ENCODE measurements at places on chromosomes 4 and X.

GRCh38 chrX:77114501-77114900 lies 332.7 kb upstream of the FGF16 start:
- DNase-seq: no peak

- no peak for DNase-seq
These were observed 31.7 kb upstream of the SPRY1 start for GRCh38 chr4:123364906-123365305.

GRCh38 chr4:56062526-56063145 lies 113.9 kb downstream of the CEP135 start:
- no peak for DNase-seq

DNA sequence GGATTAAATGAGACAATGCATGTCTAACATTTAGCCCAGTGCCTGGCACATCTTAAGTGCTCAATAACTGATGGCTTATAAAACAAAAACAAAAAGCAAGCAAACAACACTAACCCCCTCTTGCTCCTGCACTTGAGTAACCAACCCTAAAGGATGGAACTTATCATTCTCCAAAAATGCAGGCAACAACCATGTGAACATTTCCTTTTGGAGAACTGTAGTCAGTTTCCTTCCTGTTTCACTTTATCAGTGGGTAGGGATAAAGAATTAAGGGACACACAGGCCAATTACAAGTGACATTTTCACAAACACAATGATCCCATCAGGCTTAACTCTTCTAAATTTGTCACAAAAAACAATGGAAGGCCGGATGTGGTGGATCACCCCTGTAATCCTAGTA lies 30.4 kb downstream of the RPS3A start:
- DNase-seq: no peak

DNA sequence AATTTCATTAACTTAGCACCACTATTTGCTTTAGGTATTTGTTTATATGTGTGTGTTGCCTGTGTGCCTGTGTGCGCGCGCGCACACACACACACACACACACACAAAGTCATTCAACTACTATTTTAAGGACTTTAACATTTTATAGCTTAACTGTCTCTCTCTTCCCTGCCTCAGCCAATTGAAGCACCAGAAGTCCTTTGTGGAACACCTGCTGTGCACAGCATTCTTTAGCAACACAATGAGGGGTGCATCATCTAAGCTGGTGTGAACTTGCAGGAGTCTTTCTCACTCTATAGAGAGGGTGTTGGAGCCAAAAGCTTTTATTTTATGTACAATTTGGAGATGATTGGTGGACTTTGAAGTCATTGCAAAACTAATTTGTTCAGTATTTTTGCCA lies 31.3 kb downstream of the SLIT2 start:
- no peak for DNase-seq

GRCh38 chr4:48203819-48204218 lies 65.8 kb downstream of the TEC start:
- DNase-seq: no peak

- no peak for DNase-seq
These were observed 124.2 kb upstream of the ETNPPL start for GRCh38 chr4:108887034-108887433.

DNA sequence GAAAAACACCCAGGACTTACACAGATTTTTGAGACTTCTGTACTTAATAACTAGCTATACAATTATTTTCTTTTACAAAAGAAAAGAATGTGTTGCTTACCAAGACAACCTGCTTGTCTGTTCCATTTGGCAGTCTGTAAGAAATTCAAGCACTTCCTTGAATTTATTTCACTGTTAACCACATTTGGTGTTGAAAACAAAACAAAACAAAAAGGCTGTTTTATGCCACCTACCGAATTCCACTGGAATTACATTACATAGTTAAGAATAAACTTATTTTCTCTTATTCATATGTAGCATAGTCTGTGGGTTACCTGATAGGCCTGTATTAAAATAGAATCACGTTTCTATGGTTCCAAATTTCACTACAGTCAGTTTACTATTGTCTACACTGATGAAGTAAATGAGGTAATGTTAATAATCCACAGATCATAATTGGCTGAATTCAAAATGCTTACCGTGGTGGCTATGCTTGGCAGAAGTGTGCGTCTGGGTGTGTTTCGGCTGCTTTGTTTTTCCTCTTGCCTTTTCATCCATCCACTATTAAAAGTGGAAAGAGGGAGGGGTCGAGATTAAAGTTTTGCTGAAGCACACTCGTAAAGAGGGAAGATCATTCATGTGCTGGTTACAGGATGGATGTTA lies at the start of gene TLR1:
Gene TLR1 (minus strand): TSS at position 138 of the 642 bp plus-strand sequence. CDS start 5,960 bp downstream, outside the sequence.
- DNase-seq: no peak

DNA sequence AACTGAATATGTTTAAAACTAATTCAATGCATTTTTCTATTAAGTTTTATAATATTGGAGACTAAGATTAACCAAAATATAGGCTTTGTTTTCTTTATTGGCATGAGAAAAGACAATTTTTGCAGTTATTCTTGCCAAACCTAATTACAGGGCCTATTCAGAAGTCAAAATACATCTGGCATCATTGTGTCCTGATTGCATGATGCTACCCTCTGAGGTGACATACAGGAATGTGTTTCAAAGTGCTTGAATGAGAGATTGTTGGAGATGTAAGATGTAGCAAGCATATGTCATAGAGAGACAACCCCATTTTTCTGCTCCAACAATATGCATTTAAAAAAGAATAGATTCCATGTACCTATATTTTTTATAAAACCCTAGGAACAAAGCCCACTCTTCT lies 1036.4 kb downstream of the PCDH18 start:
- no peak for DNase-seq

GRCh38 chrX:139932073-139932900 lies 566 bp downstream of the ATP11C start:
- DNase-seq: peak; percentile 15

DNA sequence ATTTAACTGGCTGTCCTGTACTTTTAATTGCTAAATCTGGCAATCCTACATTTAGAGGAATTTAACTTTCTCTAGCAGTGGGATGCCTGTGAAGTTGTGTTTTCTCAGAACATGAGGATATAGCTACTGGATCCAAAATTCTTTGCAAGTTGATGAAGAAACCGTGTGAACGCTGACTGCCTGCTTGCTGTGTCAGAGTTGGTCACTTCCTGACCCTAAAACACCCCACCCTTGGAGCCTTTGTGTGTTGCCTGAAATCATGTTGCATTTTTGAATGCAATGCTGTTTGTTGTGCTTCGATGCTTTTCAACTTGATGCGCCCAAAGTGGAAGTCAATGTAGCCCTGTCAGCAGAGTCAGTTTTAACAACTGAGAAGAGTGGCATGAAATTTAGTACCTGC lies 211.2 kb downstream of the ANK2 start:
- DNase-seq: no peak

GRCh38 chr4:186158021-186158813 lies 33.1 kb upstream of the CYP4V2 start:
- DNase-seq: no peak

DNA sequence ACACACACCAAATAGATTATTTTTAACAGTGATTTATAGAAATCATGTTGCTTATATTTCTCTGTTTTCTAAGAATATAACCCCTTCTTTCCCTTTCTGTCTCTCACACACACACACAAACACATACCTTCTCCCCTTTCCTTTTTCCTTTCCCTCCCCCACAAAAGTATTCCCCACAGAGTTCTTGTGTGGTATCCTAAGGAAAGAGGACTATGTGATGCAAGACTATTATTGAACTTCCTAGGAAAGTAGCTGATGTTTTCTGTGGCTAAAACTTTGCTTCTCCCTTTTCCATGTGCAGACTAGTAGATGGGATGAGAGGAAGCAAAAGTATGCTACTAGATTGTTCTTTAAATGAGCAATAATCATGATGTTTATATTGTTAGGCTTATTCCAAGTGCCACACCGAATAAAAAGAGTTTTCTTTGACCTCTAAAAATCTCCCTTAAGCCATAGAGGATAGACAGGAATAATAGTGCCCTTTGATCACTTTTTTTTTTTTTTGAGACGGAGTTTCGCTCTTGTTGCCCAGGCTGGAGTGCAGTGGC lies 38.7 kb downstream of the CPEB2 start:
- DNase-seq: no peak

- peak; percentile 23 for DNase-seq
These were observed at the start of gene TMEM185A for GRCh38 chrX:149631234-149632165. TSS of gene TMEM185A (minus strand) at chrX:149631792. CDS start at chrX:149631580, 212 bp downstream.

DNA sequence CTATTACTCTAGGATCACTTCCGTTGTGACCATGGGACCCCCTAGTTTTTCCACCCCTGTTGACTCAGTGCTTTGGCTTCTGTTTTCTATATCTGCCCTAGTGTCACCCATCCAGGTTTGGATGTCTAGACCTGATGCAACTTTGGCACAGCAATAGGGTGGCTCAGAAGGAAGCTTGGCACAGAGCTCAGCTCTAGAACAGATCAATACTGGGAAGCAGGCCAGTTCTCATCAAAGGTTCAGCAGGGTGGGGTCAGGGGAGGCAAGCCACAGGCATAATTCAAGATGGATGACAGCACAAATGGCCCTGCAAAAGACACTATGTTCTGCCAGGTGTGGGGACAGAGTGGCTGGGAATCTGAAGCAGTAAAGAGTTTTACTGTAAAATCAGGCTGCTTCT lies 74.2 kb upstream of the EGFL6 start:
- DNase-seq: no peak

GRCh38 chrX:126820700-126821420 lies 1.3 kb downstream of the PRR32 start:
- DNase-seq: no peak

DNA sequence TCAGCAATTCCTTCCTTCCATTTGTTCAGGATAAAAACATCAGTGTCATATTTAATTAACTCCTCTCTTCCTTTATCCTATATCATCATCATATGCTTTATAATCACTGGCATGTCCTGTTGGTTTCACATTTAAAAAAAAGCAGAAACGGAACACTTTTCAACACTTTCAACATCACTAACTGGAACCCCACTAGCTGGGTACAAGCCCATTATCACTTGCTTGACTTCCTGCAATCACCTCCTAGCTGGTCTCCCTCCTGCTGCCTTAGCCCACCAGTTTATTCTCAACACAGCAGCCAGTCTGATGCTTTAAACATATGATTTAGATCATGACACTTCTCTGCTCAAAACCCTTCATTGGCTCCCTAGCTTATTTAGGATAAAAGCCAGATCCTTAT lies 116.4 kb upstream of the LSM6 start:
- no peak for DNase-seq

GRCh38 chr4:77125961-77126360 lies 31.0 kb upstream of the CCNG2 start:
- DNase-seq: peak; percentile 14

DNA sequence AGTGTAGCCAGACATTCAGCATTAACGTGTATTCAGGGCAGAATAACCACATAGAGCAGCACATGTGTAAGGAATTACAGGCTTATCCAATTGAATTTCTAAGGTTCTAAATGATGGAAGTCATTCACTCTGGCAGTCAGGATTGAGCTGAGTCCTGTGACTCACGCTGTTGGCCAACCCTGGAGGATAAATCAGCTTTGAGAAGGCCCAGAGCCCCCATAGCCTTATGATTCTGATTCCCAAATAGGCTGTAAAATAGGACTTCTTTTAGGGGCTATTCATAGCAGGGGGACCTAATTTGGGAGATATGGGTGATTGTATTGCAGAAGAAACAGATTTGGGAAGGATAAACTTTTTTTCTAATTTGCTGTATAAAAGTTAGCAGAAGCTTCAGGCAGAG lies 8.1 kb upstream of the HPF1 start:
- DNase-seq: no peak

- no peak for DNase-seq
These were observed 1.1 kb downstream of the ZFYVE28 start for GRCh38 chr4:2417226-2417764.

All from tibial nerve (tissue), 4 donors.